ENCODE measurements at places on chromosomes 4 and X.

DNA sequence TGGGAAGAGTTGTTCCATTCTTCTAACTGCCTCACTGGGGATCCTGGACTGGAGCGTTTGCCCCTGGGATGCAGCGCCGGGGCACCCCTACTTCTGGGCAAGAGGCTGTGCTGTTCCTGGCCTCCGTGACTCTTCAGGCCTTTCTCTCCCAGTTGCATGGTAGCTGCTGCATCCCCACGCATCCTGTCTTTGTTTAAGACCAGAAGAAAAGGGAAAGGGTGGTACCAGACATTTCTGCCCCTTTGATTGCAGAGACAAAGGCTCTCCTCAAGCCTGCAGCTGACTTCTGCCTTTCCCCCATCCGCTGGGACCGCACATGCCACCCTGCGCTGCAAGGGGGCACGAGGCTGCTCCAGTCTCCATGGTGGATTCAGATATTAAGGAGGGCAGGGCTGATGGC lies 70.4 kb downstream of the SHROOM2 start:
- no peak for DNase-seq

DNA sequence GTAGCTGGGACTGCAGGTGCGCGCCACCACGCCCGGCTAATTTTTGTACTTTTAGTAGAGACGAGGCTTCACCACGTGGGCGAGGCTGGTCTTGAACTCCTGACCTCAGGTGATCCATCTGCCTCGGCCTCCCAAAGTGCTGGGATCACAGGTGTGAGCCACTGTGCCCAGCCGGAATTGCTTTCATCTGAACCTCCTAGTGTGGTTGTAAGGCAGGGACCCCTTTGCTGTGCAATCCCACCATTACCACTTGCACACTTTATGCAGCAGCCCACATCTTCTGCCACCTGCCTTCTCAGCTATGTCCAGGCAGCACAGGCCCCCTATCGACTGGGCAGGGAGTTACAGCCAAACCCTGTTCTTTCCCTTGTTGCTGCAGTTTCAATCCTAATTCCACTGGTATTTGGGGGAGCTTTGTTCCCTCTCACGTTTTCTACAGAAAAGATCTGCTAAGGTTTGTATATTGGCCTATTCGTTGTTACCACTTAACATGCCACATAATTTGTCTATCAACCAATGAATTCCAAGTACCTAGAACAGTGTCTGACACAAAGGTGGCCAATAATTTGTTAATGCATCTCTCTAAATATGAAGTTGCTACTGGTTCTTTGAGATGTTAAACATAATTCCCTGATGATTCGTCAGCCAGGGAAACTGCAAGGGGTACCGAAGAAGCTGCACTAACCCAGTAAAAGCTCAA lies 6.5 kb downstream of the RPL39 start:
- no peak for DNase-seq

DNA sequence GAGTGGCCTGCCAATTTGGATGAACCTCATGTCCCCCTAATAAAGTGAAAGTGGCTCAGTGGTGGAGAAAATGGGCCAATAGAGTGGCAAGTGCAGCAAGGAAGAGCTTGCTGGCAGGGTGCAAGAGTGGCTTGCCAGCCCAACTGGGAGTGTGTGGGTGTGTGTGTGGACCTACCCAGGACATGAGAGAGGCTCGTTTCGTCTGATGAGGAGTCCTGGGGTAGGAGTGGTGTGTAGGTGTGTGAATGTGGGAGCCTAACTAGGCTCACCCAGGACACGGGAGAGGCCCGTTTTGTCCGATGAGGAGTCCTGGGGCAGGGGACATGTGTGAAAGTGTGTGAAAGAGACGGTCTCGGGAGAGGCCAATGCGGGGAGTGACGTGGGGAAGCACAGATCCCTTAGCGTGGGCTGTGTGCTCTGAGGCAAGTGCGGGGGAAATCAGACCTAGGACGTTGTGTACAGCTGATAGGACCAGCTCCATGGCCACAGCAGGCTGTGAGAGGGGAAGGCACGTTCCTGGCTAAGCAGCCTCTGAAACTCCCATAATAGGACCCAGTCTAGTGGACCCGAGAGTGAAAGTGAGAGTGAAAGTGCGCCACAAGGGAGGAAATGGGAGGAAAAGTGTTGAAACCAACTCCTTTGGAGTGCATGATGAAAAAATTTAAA lies 5.3 kb downstream of the GAGE10 start:
- DNase-seq, result no peak

GRCh38 chr4:41141900-41142299 lies 72.4 kb downstream of the APBB2 start:
- DNase-seq, result no peak

DNA sequence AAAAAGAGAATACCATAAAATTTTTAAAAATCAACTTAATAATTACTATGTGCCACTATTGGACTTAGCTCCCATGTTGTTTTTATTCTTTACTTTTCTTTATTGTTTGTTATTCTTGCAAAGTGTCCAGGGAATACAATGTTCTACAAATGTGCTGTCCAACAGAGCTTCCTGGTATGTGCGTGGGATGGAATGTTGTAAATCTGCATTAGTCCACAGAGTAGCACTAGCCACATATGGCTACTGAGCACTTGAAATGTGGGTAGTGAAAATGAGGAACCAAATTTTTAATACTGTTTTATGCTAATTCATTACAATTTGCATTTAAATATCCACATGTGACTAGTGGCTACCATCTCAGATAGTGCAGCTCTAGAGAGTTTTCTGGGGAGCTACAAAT lies 14.3 kb upstream of the CORIN start:
- DNase-seq, result no peak
